ENCODE measurements at places on chromosomes 5 and 9.

GRCh38 chr9:73451003-73451402, 299.3 kb downstream of the ANXA1 start:
- no peak for DNase-seq

DNA sequence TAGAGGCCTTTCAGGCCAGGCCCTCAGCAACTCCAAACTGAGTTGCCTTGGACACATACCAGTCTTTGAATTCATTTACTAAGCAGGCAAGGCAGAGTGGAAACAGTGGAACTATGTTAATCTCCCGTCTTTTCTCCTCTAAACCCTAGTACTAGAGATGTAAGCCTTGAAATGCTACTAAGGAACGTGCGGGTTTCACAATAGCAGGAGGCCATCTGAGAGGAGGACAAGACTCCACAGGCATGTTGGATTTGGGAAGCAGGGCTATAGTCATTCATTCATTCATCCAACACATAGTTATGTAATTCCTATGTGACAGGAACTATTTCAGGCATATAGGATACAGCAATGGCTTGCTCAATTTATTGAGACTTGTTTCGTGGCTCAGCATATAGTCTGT, 3.3 kb upstream of the OCLN start:
- DNase-seq: no peak

GRCh38 chr9:133661846-133662540, 25.8 kb downstream of the DBH start:
- DNase-seq: no peak

GRCh38 chr9:116300360-116300870, 146.8 kb downstream of the PAPPA start:
- no peak for DNase-seq

DNA sequence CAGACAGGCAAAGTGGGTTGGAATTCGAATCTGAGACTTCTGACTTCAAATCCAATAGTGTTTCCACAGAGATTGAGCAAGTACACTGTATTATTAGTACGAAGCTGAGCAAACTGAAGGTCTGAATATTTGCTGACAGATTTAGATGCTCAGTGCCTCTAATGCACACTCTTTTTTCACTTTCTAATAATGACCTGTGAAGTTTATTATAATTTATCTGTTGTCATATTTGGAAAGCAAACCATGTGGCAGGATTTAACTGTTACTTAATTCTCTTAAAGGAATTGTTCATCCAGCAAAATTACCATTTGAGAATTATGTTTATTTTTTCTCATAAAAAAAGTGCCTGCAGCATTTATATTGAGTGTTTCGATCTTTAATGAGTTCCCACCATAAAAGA, 277.3 kb downstream of the DMRT2 start:
- DNase-seq: no peak

DNA sequence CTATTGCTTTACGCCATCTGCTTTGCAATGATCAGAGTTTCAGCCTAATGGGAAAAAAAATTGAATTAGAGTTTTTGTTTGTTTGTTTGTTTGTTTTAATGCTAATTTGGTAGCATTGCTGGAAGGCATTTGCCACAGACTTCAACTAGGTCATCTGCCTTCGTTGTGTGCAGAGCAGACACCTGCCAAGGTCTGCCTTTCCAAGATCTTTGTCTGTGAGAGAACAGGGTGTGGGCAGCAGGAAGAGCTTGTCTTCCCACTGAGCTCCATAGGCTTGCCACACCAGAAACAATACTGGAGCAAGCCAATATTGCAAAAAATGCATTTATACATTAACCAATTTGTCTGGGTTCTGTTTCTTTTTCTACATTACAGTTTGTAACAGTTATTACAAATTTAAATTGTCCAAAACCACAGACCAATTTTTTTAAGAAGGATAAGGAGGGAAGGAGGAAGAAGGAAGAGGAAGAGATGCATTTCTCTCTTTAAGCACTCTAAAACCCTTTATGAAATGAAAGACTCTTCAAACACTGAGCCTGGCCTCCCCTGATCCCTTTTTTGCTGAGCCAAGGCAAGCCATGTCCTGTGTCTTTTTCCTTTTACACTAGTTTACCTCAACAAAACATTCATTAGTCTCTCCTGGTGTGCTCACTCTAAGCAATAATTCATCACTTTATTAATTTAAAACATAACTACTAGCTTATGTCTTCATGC, 210.5 kb downstream of the SNX18 start:
- DNase-seq: no peak

DNA sequence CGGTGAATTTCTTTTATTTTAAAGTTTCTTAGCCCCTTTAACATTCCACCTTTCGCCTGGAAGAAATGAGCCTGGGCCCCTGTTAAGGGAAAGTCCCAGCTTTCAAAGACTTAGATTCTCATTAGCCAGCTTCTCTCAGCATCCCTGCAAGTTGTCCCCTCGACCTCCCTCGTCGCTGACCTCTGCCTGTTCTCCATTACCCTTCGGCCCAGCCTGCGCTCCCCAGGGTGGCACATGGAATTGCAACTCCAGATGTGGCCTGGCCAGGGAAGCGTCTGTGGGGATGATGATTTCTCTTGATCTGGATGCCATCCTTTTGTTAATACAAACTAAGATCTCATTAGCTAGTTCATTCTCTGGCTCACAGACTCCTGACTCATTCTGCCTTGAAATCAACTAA, 43.4 kb upstream of the FANCC start:
- no peak for DNase-seq

DNA sequence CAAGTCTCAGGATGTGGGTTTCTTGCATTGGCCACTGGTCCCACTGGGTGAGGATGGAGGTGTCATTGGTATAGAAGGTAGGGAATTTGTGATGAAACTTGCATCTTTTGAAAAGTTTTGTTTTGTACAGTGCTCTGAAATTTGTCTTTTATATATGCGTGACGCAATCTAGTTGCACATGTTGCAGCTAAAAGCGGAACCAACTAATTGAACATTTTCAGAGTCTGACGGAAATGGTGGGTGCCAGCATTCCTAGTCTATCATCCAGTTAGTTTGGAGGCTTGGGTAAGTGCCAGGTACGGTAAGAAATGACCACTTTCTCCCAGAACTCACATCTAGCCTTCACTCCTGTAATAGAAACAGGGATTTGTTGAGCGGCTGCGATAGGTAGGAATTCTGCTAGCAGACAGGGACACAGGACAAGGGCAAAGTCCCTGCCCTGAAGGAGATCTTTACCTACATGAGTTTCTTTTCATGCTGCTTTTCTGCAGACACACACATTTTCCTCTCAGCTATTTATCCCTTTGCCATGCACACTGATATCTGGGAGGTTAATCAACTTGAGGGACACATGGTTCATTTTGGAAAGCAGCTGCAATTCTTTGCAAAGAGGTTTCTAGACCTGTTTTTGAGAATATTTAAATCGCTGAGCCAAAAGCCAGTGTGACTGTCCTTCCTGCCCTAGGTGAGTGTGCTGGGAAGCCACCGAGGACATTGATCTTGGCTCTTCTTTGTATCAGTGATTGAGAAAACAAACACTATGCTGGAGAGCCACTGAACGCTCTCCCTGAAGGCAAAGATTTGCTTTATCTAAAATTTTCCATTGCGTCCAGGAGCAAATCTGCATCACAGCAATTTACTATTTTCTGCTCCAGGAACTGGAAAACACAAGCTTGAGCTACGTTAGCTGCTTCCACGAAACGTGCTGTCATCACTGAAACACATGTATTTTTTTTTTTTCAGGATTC, 89.7 kb downstream of the DAP start:
- DNase-seq: peak; percentile 72

DNA sequence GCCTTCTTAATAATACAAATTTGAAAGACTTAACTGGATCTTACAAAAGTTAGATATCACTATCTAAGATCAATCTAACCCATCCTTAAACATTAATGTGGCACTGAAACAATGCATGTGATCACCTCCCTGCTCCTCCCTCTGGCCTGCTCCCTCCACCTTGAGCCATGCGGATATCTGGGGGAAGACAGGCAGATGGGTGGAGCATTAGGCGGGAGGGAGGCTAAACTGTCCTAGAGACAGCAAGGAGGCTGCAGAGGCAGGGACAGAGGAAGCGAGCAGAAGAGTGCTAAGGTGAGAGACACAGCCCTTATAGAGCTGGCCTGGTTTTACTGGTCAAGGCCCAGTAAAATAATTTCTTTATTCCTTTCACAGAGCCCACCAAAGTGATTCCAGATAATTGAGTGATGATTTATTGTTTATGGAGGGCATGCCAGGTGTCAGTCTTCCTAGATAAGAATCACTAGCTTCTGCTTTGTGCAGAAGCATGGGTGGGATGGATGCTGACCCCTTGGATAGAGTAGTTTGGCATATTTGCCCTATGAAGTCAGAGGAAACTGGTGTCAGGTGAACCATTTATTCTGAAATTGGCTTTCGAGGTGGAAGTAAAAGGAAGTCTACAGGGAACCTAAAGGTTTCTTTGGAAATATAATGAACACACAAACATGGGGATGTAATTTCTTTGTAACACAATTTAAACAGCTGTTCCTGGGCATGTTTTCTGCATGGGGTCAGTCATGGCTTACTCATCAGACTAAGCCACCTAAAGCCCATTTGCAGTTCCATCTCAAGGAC, 188.3 kb downstream of the GNAQ start:
- DNase-seq: no peak

DNA sequence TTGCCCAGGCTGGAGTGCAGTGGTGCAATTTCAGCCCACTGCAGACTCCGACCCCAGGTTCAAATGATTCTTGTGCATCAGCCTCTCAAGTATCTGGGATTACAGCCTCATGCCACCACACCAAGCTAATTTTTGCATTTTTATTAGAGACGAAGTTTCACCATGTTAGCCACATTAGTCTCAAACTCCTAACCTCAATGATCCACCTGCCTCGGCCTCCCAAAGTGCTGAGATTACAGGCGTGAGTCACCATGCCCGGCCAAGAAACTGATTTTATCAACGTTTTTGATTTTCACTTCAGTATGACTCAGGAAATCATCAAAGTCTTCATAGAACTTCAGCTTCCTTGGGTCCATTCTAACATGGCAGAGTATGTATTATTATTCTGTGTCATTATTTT, 125.4 kb downstream of the GABRG2 start:
- no peak for DNase-seq

DNA sequence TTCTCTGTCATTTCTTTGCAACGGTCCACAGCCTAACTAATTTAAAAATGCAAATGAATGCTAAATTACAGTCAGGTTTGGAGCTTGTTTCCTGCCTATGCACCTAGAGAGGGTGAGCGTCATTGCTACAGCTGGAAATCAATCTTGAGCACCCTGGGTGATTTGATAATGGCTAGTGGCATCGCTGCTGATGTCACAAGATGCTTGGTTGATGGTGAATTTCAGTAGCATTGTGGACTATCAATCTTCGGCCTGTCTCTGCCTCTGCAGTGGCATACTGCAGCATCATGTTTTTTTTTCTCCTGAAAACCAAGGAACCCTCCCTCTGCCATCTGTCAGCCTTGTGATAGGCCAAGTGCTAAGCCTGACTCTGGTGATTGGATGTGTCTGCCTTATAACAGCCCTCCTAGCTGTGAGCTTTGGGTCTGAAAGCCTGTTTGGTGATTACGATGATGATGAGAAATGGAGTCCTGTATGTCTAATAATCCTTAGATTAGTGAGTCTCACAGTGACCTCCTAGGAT, 75.3 kb downstream of the NMUR2 start:
- DNase-seq: no peak

DNA sequence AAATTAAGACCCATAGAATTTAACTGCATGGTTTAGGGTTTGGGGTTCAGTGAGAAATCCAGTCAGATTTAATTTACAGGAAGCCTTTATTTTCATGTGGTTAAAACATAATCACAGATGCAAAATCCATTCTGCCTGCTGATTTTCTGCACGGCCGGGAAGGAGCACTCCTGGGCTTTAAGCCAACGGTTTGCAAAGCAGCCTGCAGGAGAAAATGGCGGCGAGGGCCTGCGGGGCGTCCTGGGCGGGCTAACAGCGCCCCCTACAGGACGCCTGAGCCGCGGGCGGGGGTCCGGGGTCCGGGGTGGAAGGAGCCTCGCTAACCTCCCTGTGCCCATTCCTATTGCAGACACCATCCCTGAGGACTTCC, 47.6 kb downstream of the THBS4 start:
- peak; percentile 66 for DNase-seq

GRCh38 chr9:107681988-107682387, 192.4 kb upstream of the KLF4 start:
- DNase-seq: no peak

DNA sequence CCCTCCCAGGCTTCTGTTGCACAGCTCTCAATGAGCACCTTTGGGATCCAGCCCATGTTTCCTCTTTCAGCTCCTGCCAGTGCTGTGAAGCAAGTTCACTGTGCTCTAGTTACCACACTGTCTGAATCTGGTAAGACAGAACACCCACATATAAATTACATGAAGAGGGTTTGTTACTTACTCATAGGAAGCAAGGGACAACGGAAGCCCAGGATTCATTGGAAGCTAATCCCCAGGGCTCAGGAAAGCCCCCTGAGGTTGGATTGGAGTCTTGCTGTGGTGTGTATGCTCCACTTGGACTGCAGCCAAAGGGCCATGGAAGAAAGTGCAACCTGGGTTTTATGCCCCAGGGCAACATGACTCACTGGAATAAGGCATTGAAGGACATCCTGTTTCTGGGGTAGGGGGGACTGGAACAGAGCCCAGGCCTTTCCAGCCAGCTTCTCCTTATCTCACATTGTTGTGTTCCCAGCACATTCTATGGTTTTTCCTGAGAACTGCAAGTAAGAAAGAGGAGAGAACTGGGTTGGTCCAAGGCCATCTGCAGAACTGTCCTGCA, 15.6 kb upstream of the CLK4 start:
- no peak for DNase-seq

GRCh38 chr9:92534204-92534603, 1.6 kb downstream of the ECM2 start:
- DNase-seq: no peak

DNA sequence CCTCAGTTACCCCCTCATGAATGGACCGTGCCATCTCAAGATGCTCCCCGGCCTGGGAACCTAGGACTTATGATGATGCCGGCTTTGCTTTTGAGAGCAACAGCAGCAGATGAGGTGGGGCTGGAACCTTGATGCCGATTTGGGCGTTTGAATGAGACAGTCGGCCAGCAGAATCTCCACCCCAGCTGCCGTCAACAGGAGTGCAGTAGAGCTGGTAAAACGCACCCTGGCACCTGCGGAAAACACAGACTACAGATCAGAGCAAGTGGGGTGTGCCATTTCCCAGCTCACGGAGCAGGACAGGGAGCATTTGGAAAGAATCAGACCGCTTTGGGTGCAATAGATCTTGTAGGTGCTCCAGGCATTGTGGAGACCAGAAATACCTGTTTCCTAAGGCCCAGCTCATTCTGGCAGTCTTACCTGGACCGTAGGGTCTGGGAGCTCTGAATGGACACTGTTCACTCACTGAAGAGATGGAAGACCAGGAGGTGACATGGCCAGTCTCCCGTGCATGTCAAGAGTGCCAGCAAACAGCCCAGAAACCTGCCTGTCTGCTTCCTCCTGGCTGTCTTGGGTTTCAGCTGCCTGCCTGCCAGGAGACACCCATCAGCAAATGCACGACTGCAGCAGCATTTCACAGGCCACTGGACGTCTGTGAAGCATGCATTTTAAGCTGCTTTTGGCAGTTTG, 317.7 kb upstream of the IRX4 start:
- DNase-seq: no peak

GRCh38 chr5:31846934-31847333, 208.0 kb downstream of the PDZD2 start:
- DNase-seq: no peak

GRCh38 chr5:95365302-95366095, 25.7 kb upstream of the FAM81B start:
- no peak for DNase-seq
